ENCODE measurements at places on chromosomes 12 and 14. TPM values are rescaled to one million over a fixed set of nuclear protein-coding genes. Genes with fewer than 3 reads are reported as not detected.

The KLRB1 gene
- not detected for total RNA-seq

The PLEK2 gene
- total RNA-seq: 21.8 TPM

The RASAL1 gene
- total RNA-seq: 0.56 TPM

The FAM181A gene
- total RNA-seq: not detected

The NPAS3 gene
- total RNA-seq: not detected

The BORCS5 gene
- total RNA-seq: 9.5 TPM

The CLEC4A gene
- total RNA-seq: not detected

The BMP4 gene
- total RNA-seq: 1.6 TPM

The GTF2A1 gene
- 12.9 TPM for total RNA-seq

The PRKD1 gene
- 2.2 TPM for total RNA-seq

The TAS2R8 gene
- not detected for total RNA-seq

The ACADS gene
- total RNA-seq: 12.5 TPM

The SPTB gene
- 1.5 TPM for total RNA-seq

The SRGAP1 gene
- 11.1 TPM for total RNA-seq

The B4GALNT1 gene
- 44.0 TPM for total RNA-seq

The ZDHHC22 gene
- total RNA-seq: 0.21 TPM

The PPP1R1A gene
- total RNA-seq: not detected

The OR2AP1 gene
- not detected for total RNA-seq

The CPNE6 gene
- not detected for total RNA-seq

The C14orf180 gene
- not detected for total RNA-seq

The RIC8B gene
- total RNA-seq: 11.0 TPM

The ADAM21 gene
- not detected for total RNA-seq

The INHBC gene
- not detected for total RNA-seq

The METAP2 gene
- total RNA-seq: 125 TPM

The INHBE gene
- total RNA-seq: 0.09 TPM

All from A549 treated with Mapracorat at 1 μM for 4 hours (cell line).